A549 treated with CORT108297 at 1 μM for 4 hours (cell line): ENCODE measurements at places on chromosomes 5 and 9. TPM values are rescaled to one million over a fixed set of nuclear protein-coding genes. Genes with fewer than 3 reads are reported as not detected.

Gene SLC36A2
- not detected in 5 replicates for total RNA-seq

Gene C1QTNF3
- total RNA-seq, result 0.11 to 0.60 TPM (median 0.25 TPM) in 5 replicates

Gene TMEM215
- total RNA-seq, result 0.02 to 0.05 TPM in 2 of 5 replicates, not detected in the others

Gene CRAT
- 22.9 to 31.8 TPM (median 30.8 TPM) in 5 replicates for total RNA-seq

Gene MELK
- total RNA-seq, result 62.8 to 88.5 TPM (median 71.3 TPM) in 5 replicates

Gene CDX1
- total RNA-seq, result not detected in 5 replicates

Gene SPINK1
- total RNA-seq, result 0.28 to 1.3 TPM (median 0.58 TPM) in 5 replicates

Gene PHF24
- 0.03 to 0.18 TPM (median 0.10 TPM) in 5 replicates for total RNA-seq

Gene NUDT12
- total RNA-seq, result 1.5 to 2.0 TPM (median 1.7 TPM) in 5 replicates

Gene NRARP
- 2.8 to 7.8 TPM (median 4.8 TPM) in 5 replicates for total RNA-seq

Gene DMRT2
- total RNA-seq, result 0.05 to 0.10 TPM (median 0.09 TPM) in 4 of 5 replicates, not detected in the other

Gene FAXDC2
- total RNA-seq, result 0.10 to 0.25 TPM (median 0.18 TPM) in 4 of 5 replicates, not detected in the other

Gene SPATA24
- 4.3 to 6.3 TPM (median 5.3 TPM) in 5 replicates for total RNA-seq

Gene OMD
- not detected in 5 replicates for total RNA-seq

Gene SV2C
- total RNA-seq, result not detected in 5 replicates

Gene S1PR3
- total RNA-seq, result 39.8 to 49.2 TPM (median 43.0 TPM) in 5 replicates

Gene LAMC3
- 1.4 to 2.7 TPM (median 2.1 TPM) in 5 replicates for total RNA-seq
